ENCODE measurements at places on chromosomes 5 and 9.

GRCh38 chr9:36145970-36146369, 9.4 kb downstream of the GLIPR2 start:
- DNase-seq = no peak

DNA sequence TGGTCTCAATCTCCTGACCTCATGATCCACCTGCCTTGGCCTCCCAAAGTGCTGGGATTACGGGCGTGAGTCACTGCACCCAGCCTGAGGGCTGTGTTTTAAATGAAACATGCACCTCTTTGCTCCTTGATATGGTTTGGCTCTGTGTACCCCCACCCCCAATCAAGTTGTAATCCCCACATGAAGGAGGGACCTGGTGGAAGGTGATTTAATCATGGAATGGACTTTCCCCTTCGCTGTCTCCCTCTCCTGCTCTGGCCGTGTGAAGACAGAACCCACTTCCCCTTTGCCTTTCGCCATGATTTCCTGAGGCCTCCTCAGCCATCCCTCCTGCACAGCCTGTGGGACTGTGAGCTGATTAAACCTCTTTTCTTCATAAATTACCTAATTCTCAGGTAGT, 12.5 kb upstream of the NOTCH1 start:
- DNase-seq = no peak

GRCh38 chr5:1032551-1033027, 24.0 kb downstream of the NKD2 start:
- DNase-seq = no peak

GRCh38 chr5:100270023-100270771, 265.0 kb upstream of the FAM174A start:
- no peak for DNase-seq

DNA sequence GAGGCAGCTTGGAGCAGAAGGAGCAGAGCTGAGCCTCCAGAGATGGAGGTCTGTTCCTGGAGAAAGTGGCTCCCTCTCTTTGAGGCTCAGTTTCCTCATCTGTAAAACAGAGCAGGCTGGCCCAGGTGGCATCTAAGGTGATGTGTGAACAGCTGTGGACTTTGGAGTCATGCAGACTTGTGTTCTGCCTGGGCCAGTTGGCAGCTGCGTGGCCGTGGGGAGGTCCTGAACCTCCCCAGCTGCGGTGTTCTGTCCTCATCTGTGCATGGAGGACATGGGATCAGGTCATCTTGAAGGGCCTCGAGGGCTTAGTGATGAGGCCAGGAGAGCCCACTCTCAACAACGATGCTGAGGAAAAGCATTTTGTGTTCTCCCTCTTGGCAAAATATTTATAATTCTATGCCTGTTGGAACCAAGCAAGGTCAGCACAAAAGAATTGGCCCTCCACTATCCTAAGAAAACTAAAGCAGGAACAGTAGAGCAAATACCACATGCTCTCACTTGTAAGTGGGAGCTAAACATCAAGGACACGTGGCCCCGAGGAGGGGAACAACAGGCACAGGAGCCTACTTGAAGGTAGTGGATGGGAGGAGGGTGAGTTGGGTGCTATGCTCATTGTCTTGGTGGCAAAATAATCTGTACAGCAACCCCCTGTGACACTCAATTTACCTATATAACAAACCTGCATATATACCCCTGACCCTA, 63.2 kb upstream of the COL15A1 start:
- no peak for DNase-seq

- DNase-seq = no peak
Measured at GRCh38 chr5:65482736-65483545, 1.2 kb upstream of the ADAMTS6 start.

DNA sequence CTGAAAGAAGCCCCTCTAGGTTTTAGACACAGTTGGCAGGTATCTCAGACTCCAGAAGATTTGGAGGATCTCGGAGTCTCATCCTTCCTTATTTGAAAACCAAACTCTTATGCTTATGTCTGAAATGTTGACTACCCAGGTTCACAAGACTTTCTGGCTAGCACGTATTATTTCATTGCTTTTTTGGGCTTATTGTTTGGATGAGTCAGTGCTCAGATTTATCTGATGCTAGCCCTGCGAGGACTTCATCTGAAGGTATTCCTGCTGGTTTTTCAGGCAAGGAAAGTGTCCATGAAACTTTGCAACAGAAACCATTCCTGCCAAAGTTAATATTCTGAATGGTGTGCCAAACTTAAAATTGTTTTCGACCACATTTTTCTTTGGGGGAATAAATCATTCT, 8.5 kb downstream of the OSTF1 start:
- DNase-seq = no peak

DNA sequence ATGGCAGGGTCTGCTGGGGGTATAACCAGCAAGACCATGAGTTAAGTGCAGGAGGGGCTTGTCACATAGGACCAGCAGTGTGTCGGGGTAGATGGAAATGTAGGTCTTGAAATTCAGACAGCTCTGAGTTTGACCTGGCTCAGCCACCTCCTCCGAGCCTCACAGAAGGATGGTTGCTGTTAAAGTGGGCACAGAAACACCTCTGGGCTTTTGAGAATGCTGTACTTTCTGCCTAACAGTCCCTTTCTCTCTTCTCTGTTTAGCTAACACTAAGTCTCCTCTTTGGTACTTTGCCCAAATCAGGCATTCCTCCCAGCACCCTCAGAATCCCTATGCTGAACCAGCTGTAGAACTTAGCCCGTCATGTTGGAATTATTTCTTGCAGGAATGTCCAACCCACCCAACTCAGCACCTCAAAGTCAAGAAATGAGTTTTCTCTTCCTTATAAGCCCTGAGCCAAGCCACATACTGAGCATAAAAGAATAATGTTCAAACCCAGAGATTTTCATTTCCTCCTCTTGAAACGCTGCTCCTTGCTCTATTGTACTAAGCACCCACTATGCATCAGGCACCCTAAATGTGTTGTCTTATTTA, 41.7 kb upstream of the MATR3 start:
- no peak for DNase-seq

- DNase-seq = no peak
Measured at GRCh38 chr9:2681981-2682380, 35.3 kb upstream of the KCNV2 start.

DNA sequence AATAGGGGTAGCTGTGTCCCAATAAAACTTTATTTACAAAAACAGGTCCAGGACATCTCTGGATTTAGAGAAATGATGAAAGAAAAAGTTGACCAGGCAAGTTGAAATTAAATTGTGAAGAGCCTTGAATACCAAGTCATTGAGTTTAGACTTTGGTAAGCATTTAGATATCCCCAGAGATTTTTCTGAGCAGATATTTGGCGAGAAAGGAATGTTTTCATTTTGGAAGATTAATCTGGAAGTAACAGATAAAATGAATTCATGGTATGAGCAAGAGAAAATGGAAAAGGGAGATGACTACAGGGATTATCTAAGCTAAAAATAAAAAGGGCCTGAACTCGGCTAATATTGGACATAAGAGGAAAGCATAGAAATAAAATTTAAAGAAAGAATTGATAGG, 157.6 kb downstream of the ACTL7B start:
- DNase-seq = no peak

GRCh38 chr5:133244242-133244641, 192.4 kb downstream of the HSPA4 start:
- DNase-seq = peak; percentile 47

DNA sequence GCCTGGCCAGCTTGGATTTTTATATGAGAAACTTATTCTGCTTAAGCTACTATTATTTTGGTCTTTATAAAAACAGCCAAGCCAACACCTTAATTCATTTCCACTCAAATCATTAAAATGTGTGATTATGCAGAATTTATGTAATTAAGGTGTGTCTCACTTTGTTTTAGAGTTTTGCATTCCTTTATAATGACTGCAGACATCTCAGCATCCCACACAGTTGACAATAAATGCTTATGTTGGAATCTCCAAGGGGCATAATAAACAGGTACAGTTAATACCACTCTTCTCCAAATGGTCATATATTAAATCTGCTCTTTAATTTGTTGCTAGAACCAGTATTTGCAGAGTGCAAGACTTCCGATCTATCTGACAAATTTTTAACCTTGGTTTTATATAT, 34.3 kb downstream of the ARL15 start:
- no peak for DNase-seq

DNA sequence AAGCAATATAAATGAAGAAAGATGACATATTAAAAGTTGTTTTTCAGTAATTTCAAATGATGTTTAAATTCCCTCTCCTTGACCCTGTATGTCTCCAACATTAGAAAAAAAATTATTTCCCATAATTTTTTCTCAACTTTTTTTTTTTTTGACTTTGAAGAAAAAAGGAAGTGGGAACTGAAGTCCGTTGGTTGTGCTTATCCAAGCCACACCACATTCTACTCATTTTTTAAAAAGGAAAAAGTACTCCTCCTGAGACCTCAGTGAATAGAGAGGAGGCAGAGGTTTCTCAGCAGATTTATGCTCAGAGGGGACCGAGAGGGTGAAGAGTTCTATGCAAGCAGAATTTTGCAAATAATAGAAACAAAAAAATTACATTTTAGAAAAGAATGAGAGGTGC, 123.3 kb downstream of the PCSK5 start:
- no peak for DNase-seq

GRCh38 chr9:135065151-135065550, 22.3 kb upstream of the OLFM1 start:
- DNase-seq = no peak

DNA sequence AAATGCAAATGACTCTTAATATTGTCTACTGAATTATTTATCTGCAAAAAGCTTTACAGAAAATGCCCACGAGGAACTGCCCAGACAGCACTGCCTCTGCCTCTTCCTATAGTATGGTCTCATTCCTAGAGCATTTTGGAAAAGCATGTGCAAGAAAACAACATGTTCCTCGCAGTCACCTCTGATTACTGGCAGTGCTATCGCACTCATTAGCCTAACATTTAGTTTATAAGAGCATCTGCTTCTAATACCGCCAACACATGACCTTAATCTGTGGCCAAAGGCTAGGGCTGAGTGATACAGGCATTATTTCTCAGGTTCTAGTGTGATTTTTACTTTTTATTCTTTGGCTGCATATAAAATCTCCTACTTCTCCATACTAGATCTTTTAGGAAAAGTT, 259.2 kb downstream of the FBXL17 start:
- no peak for DNase-seq

DNA sequence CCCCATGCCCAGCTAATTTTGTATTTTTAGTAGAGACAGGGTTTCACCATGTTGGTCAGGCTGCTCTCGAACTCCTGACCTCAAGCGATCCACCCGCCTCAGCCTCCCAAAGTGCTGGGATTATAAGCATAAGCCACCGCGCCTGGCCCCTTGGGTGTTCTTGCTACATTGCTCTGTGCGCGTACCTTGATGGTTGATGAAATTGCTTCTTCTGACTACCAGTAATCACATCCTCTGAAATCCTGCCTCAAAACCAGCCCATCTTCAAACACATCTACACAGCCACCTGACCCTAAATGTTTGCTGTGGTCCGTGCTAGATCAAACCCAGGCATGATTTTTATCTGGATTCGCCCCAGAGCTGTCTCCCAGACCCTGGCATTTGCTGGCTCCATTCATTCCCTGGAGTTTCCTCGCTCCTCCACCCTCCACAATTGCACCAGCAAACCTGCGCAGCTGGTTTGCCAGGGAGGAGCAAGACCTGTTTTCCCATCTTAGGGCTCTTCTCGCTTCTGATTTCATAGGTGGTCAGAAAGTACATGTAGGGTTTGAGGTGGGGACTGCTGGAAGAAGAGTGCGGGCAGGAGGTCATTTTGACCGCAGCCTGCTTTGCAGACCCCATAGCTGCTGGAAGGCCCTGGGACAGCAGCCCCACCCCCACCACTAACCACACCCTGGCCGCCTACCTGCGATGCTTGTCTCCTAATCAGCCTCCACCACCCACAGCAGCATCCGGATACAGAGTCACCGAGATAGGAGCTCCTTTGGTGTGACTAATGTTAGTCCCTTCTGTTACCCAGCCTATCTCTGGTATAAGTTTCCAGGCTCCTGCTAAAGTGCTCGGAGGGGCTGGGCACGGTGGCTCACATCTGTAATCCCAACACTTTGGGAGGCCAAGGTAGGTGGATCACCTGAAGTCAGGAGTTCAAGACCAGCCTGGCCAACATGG, 22.7 kb downstream of the SWI5 start:
- DNase-seq = no peak

- no peak for DNase-seq
Measured at GRCh38 chr5:136011414-136012001, 17.3 kb upstream of the TGFBI start.

DNA sequence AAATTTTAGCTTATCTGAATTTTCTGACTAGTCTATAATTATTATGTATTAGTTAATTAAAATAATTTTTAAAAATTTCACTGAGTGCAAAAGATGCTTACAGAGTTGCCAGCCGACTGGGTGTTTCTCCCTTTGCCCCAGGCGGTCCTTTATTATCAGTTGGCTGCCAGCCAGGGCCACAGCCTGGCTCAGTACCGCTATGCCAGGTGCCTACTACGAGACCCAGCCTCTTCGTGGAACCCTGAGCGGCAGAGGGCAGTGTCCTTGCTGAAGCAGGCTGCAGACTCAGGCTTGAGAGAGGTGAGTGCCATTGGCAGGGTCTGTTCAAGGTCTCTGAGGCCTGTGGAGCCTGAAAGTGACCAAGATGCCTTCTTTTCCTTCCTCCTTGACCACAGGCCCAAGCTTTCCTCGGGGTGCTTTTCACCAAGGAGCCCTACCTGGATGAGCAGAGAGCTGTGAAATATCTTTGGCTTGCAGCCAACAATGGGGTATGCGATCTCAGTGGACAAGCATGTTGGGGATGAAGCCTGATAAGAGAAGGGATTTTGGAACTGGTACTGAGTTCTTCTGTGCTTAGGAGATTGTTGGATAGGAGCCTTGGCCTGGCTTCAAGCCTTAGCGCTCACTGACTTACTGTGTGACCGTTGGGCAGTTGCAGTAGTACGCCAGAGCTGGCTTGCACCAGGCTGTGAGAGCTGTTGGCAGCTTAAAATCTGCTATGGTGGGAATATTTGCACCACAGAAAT, 10.6 kb downstream of the DELE1 start:
- DNase-seq = no peak

DNA sequence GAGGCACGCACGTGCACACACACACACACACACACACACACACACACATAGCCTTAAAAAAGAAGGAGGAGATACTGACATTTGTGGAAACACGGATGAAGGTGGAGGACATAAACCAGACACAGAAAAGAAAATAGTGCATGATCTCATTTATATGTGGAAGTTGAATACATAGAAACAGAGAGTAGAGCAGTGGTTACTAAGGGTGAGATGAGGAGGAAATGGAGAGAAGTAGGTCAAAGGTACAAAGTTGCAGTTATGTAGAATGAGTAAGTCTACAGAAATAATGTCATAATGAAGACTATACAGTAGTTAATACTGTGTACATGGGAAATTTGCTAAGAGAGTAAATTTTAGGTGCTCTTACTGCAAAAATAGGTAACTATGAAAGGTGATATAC, 412.2 kb upstream of the CDH9 start:
- DNase-seq = no peak

DNA sequence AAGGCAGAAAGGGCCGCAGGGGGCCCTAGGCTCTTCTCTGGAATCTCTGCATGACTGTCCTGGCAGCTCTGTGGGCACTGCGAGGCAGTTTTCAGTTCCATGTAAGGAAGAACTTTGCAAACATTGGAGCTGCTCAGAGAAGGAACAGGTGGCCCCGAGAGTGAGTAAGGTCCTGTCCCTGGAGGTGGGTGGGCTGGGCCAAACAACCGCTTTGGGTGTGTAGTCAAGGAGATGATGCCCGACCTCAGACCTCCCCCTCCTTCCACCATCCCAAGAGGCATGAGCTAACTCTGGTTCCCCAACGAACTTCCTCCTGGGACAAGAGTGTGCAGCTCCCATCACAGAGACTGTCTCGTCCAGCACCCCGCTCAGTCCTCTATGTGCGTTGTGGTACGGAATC, 20.5 kb downstream of the CSF1R start:
- no peak for DNase-seq

- no peak for DNase-seq
Measured at GRCh38 chr5:176716320-176716719, 69.0 kb downstream of the TSPAN17 start.

- no peak for DNase-seq
Measured at GRCh38 chr5:14138608-14139540, 4.3 kb upstream of the TRIO start.
